ENCODE measurements at places on chromosomes 2 and 18. TPM values are rescaled to one million over a fixed set of nuclear protein-coding genes. Genes with fewer than 3 reads are reported as not detected.
A peak's percentile ranks its signal among the peaks of the same experiment; 100 is the strongest.

GRCh38 chr2:6590442-6590841, 275.3 kb downstream of the CMPK2 start:
- DNase-seq, result no peak

GRCh38 chr2:200350850-200351285, 44.4 kb downstream of the SPATS2L start:
- no peak for DNase-seq

MYO3B gene
- polyA plus RNA-seq, result 3.1 TPM

DNA sequence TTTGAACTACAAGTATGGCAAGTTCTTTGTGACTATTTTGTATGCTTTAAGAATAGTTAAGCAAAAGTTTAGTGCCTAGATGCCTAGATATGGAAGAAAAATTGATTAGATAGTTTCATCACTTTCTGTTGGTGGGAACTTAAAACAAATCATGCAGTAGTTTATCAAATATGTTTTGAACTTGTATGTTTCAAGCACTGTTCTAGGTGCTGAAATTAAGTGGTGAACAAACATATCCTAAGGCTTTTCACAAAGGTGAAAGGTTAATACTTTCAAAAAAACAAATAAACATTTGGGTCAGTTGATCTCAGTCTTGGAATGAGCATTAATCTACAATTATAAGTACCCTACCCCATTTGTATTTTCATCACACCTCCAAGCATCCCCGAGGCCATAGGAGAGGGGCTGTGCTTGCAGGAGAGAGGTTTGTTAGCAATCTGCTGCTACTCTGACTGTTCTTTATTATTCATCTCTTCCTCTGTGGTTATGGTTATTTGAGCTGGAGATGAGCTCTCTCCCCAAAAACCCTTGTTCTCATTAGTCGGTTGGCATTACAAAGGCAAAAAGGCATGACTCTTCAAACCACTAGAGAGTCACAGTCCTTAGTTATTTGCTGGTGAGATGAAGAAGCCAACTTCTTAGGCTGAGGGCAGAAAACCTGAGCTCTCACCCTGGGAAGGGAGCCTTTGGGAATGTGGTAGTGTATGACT, 103.9 kb upstream of the FHL2 start:
- no peak for DNase-seq

GRCh38 chr2:164903204-164903603, 52.1 kb downstream of the SLC38A11 start:
- no peak for DNase-seq

FABP1 gene
- not detected for polyA plus RNA-seq

- no peak for DNase-seq
Measured at GRCh38 chr2:168064011-168064998, 183.1 kb downstream of the STK39 start.

- no peak for DNase-seq
Measured at GRCh38 chr2:19109518-19109917, 248.9 kb downstream of the OSR1 start.

DNA sequence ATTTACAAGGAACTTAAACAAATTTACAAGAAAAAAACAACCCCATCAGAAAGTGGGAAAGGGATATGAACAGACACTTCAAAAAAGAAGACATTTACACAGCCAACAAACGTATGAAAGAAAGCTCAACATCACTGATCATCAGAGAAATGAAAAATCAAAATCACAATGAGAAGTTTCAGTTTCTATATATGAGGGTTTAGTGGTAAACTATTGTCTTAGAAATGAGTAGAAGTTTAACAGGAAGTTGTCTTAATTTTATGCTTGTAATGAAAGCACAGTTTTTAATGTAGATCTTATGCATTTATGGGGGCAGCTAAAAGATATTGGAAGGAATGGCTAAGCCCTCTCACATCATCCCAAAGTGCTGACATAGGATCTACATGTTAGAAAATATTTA, 325.4 kb downstream of the ERBB4 start:
- no peak for DNase-seq

- no peak for DNase-seq
Measured at GRCh38 chr2:25954199-25954752, 28.0 kb downstream of the KIF3C start.

PPM1B gene
- polyA plus RNA-seq, result 14.6 TPM

- no peak for DNase-seq
Measured at GRCh38 chr2:231172025-231172424, 26.4 kb upstream of the ARMC9 start.

DNA sequence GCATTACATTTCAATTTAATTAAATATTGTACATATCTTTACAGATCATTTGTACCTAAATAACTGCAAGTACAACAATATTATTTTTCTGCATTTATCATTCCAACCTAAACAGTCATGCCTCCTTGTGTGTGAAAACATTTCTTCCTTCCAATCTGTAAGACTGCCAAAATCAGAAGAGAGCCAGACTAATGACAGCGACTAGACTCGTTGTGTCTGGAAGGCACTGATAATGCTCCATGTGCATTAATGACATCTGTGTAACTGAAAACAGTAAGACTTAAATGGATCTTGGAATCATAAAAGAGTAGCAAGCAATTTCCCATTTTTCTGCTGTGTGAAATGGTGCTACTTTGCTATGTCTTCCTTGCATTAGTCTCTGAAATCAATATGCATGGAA, 278.0 kb upstream of the DSEL start:
- no peak for DNase-seq

MOGAT1 gene
- polyA plus RNA-seq, result not detected

GRCh38 chr2:190953257-190953656, 60.7 kb downstream of the STAT1 start:
- no peak for DNase-seq

DNA sequence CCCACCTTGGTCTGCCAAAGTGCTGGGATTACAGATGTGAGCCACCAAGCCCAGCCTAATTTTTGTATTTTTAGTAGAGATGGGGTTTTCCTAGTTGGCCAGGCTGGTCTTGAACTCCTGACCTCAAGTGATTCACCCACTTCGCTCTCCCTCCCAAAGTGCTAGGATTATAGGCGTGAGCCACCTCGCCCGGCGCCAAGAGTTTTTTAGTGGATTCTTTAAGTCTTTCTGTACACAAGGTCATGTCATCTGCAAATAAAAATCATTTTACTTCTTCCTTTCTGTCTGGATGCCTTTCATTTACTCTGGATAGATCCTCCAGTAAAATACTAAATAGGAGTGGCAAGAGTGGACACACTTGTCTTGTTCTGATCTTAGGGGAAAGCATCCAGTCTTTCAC, 61.7 kb downstream of the KCMF1 start:
- no peak for DNase-seq

CRYGC gene
- not detected for polyA plus RNA-seq

DSC3 gene
- polyA plus RNA-seq, result 103 TPM

DNA sequence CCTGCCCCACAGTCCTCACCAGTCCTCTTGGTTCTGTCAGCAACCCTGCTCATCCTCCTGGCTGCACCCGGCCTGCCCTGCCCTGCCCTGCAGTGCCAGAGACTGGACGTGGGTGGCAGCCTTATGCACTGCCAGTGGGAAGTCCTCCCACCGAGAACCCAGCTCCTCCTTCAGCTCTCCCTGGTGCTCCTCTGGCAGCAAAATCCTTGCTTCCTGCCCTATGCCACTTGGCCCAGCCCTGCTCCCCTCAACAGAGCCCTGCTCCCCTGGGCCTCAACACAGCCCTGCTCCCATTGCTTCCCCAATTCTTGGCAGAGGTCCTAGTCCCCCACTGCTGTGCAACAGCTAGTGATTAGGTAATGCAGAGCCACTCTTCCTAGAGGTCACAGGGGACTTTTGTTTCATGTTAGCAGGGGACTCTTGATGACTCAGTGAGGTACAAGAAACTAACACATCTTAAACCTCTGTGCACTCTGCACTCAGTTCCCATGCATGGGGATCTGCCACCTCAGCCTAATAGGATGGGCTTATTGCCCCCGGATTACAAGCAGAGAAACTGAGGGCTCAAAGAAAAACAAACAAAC, 58.0 kb upstream of the EDAR start:
- no peak for DNase-seq

DNA sequence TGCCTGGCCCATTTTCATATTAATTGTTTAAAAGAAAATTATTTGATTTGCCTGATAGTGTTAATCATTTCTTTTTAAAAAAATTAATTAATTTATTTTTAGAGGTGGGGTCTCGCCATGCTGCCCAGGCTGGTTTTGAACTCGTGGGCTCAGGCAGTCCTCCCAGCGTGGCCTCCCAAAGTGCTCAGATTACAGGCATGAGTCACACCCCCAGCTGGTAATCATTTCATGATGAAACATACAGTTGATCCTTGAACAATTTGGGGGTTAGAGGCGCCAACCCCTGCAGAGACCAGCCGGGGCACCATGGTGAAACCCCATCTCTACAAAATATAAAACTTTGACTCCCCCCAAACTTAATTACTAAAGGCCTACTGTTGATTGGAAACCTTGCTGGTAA, 7.9 kb downstream of the GPN1 start:
- no peak for DNase-seq

DNA sequence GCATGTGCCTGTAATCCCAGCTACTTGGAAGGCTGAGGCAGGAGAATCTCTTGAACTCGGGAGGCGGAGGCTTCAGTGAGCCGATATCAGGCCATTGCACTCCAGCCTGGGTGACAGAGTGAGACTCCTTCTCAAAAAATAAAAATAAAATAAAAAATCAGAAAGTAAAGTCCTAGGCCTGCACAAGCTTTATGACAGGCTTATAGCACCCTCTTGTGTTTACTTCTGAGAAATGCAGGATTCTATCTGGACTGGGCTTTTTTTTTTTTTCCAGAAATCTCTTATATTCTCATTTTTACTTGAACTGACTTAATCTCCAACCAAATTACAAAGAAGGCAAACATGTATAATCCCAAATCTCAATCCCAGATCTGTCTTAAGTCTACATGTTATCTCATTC, 26.1 kb upstream of the REG3G start:
- DNase-seq, result no peak

TRAK2 gene
- 10.8 TPM for polyA plus RNA-seq

CCDC68 gene
- polyA plus RNA-seq, result 1.4 TPM

DNA sequence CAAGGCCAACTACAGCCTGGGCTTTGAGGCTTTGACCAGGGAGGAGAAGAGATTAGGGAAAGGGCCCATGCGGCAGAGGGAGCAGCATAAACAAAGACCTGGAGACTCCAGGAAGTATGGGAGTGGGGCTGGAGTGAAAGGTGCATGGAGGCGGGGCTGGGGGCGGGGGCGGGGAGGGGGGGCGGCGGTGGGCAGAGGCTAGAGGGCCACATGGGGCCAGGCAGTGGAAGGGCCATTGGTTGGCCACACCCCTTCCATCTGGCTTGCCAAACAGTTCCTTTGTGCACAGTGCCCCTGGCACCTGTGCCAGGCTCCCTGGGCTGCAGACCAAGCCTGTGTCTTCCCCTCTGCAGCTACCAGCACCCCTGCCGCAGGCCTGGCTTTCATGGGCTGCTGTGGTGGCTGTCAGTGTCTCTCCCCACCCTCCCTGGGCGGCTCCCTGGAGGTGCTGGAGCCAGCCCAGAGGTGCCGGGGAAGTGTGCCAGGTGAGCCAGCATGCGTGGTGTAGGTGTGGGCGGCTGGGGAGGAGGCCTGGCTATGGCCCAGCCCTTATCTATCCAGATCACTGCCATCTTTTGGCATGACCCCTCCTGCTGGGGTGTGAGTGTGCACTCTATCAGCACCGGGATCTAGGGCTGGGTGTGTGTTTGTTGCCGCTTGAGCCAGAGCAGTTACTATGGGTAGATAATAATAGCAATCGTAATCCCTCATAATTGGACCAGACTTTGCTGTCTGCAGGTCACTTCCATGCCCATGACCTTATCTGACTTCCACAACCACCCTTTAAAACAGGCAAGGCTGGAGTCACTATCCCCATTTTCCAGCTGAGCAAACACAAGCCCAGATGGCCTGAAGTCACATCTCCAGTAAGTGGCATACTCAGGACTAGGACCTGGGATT, 30.5 kb downstream of the DNMT3A start:
- DNase-seq, result peak; percentile 59

TTC31 gene
- polyA plus RNA-seq, result 18.2 TPM

Data from keratinocyte (primary cell).